Activated T-helper 1 cell treated with anti-CD3 and anti-CD28 coated beads, Interleukin-2, amount 50 U/mL, for 16 hours (primary cell): ENCODE measurements at places on chromosomes 6 and 20.

DNA sequence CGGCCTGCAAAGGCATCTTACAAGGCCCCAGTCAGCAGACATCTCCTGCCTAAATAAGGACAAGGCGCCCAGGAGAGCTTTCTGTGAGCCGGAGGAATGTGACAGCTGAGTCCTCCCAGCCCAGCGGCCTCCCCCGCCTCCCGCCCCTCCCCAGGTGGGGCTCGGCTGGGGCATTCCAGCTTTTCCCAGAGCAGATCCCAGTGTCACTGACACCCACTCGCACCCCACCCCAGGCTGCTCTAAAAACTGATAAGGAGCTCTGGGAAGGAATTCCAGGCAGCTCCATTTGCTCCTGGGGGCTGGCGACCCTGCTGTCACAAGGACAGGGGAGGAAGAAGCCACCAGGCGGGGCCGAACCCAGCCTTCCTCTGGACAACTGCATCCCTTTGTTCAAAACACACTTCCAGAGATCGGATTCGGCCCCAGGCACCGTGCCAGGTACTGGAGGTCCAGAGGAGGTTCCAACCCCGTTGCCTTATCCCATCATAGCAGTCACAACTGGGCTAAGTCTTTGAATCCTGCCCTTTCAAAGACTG is 49.7 kb downstream of the JPH2 start:
- no peak for DNase-seq

- DNase-seq: no peak
These were observed 152.1 kb upstream of the RALGAPA2 start for GRCh38 chr20:20864351-20865096.

- no peak for DNase-seq
These were observed 163.2 kb upstream of the ARID1B start for GRCh38 chr6:156613996-156614395.

DNA sequence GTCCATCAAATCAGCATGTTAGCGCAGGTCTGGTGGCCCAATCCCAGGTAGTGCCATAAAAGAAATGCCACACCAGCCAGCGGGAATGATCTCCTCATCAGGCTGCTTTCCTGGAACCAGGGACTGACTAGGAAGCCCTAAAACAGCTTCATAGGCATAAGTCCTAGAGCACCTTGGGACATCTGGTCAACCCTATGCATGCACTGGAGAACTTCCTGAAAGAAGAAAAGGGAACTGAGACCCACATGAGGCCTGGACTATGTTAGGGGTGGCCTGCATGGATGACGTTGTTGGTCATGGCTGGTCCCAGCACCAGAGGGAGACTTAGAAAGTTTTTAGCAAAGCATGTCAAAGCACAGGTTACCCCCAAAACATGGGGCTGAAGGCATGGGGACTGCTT is 7.6 kb upstream of the KCNK16 start:
- DNase-seq: no peak

GRCh38 chr6:23218751-23219150 is 649.4 kb downstream of the HDGFL1 start:
- DNase-seq: no peak

GRCh38 chr20:8670207-8670892 is 398.5 kb upstream of the PLCB4 start:
- no peak for DNase-seq

DNA sequence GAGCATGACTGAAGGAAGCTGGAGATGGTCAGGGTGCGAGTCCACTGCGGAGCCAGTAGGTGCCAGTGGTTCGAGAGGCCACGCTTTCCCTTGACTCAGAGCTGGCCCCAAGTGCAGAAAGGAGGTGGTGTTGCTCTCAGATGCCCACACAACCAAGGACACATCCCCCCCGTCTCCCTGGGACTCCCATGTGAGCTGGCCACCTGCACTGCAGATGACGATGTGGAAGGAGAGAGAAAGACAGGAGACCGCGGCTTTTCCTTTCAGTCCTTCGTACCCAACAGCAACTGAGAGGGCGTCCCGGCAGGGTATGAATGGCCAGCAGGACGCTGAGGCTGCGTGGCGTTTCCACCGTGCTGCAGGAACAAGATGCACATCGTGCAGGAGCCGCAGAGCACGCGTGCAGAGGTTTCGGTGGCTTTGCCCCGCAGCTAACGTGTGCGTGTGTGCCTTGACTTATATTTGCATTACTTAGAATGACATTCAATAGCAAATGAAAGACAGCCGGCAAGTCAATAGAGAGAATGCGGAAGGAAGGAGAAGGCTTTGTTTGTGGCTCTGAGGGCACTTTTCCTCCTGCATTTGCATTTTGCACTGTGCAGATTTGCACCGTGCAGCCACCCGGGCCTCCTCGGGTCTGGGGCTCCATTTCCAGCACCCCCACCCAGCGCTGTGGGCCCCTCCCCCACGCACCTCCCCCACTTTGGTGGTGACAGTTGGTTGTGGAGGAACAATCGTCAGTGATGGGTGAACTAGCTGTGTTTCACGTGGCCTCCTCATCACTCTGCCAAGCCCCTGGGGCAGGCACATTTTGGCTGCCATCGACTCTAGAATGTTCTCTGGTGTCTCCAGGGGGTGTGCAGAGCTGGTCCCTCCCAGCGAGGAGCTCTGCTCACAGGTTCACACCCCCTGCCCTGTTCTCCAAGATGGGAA is 26.4 kb upstream of the BHLHE23 start:
- DNase-seq: no peak

DNA sequence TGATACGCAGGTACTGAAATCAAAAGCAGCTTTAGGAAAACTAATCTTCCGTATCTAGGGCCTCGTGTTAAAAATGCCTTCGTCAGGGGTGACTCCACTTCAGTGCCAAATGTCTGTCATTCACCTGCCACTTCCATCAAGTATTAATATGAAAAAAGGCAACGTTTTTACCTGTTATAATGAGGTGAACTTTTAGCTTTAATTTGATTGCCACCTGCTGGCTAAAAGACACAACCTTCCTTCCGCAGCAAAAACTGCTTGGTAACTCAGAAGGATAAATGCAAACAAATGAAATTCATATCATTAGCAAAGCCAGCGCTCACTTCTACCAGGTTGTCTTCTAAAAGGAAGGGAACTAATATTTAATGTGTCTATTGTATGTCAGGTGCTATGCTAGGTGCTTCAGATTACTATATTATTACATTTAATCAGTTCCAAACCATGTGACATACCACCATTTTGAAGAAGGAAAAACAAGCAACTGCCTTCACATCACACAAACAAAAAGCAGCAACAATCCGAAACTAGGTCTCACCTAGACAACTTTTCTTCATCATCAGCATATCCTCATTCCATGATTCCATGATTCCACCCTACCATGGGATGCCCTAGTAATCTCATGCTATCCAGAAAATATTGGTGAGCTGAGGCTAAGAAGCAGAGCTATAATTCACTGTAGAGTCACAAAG is 20.6 kb upstream of the ARHGAP18 start:
- DNase-seq: no peak

- DNase-seq: no peak
These were observed 24.0 kb downstream of the IL20RA start for GRCh38 chr6:137020776-137021175.

GRCh38 chr6:24321538-24322162 is 36.2 kb downstream of the DCDC2 start:
- no peak for DNase-seq

GRCh38 chr6:35782424-35782823 is 1.6 kb downstream of the CLPSL1 start:
- DNase-seq: no peak

- DNase-seq: peak; percentile 59
These were observed 636 bp upstream of the EEF1A1 start for GRCh38 chr6:73521351-73521985.

- DNase-seq: no peak
These were observed 51.5 kb upstream of the TRIM26 start for GRCh38 chr6:30264743-30265142.

- no peak for DNase-seq
These were observed 36.1 kb downstream of the F13A1 start for GRCh38 chr6:6284221-6284966.

GRCh38 chr6:16527691-16528090 is 233.6 kb downstream of the ATXN1 start:
- no peak for DNase-seq

DNA sequence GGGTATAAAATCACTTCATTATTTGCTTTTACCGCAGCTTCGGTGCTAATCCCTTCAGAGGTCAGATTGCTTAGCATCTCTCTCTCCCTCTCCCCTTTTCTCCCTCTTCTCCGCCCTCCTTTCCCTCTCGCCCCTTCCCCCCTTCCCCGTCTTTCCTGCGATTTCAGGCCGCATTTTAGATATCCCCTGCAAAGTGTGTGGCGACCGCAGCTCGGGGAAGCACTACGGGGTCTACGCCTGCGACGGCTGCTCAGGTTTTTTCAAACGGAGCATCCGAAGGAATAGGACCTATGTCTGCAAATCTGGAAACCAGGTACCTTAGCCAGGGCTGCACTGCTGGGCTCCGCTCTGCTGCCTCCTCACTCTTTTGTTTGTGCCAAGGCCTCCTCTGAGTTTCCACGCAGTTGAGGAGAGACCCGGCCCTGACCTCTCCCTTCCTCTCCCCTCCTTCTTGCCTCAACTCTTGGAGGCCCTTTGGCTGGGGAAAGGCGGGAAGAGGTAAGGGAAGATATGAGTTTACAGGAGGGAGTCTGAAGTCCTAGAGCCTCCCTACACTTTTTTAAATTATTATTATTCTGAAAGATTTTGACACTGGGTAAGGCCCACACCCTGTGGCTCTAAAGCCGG is 5.6 kb downstream of the NR2E1 start:
- DNase-seq: no peak

- DNase-seq: no peak
These were observed 11.4 kb downstream of the HMGCLL1 start for GRCh38 chr6:55567558-55567957.

GRCh38 chr6:4906293-4907276 is 97.3 kb downstream of the RPP40 start:
- DNase-seq: no peak

- DNase-seq: no peak
These were observed 200.3 kb downstream of the ANKRD60 start for GRCh38 chr20:58028123-58028522.

- no peak for DNase-seq
These were observed 15.2 kb upstream of the CST9L start for GRCh38 chr20:23583526-23583925.

DNA sequence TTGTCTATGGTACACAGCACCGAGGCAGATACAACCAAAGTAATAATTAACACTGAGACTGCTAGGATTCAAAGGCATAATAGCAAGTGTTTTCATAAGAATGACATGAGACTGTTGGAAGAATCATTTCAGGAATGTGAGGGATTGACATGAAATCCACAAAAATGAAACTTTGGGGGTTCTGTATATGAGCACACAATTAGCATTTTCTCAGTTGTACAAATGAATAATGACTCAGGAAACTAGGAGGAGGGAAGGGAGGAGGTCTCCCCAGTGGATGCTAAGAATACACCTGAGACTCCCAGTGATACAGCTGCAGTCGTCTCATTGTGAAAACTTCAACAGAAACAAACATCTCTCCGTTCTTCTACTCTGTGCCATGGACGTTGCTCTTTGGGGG is 428.4 kb upstream of the PLCB4 start:
- DNase-seq: no peak

DNA sequence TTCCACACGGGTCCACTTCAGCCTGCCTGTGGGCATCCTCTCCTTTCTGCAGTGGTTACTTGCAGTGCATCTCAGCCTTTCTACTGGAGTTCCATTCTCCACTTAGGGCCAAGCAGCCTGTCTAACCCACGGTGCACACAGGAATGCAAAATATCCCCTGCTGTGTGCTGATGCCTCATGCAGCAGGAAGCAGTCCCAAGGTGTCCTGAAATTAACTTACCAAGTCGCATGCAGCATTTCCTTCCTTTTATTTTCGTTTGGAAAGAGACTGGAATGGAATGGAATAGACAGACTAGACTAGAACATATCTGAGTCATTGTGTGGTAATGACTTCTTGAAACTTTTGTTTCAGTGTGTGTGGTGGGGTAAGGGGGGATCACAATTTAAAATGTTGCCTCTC is 25.9 kb upstream of the FOXQ1 start:
- no peak for DNase-seq

GRCh38 chr20:57025261-57025660 is 241.2 kb downstream of the BMP7 start:
- no peak for DNase-seq

DNA sequence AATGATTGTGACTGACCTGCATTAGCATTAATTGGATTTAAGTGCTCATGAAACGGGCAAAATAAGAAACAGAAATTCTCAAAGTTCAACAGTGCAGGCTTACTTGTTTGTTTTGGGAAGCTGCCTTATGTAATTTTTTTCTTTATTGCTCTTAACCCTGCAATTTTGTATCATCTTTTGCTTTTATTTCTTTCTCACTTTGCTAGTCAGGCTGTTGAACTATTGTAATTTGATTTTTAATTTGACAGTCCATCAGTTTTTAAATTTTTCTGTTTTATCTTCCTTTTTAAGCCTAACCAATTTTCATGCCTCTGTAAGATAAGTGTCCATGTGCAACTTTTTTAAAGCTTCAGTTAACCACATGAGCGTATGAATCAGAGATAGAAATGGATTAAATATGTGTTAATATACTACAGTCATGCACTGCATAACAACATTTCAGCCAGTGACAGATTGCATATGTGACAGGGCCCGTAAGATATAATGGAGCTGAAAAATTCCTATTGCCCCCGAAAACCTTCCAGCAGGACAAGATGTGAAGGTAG is 44.6 kb downstream of the PEX7 start:
- no peak for DNase-seq

GRCh38 chr6:35441642-35442041 is 10.5 kb upstream of the FANCE start:
- DNase-seq: no peak

GRCh38 chr6:107957308-107957908 is 600 bp downstream of the SEC63 start:
- peak; percentile 38 for DNase-seq

DNA sequence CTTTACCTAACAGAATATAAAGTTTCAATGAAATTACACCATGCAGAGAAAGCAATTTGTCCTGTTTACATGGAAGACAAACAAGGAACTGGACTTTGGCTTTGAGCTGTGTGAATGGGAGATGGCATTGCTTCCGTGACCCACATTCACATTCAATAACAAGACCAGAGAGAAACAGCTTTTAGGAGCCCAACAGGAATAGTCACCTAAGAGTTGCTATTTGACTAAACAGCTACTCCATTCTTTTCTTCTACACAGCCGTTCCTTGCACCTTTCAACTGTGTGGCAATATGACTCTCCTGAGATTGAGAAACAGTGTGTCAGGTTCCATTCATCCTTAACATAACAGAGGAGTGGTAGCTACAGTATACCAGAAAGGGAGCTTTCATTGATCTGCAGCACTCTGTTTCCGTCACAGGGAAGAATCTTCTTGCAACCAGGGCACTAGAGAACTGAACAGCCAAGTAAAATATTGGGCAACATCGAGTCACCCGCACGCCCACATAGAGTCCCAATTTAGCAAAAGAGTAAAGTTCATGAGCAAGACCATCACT is 355.1 kb downstream of the HAO1 start:
- DNase-seq: no peak

DNA sequence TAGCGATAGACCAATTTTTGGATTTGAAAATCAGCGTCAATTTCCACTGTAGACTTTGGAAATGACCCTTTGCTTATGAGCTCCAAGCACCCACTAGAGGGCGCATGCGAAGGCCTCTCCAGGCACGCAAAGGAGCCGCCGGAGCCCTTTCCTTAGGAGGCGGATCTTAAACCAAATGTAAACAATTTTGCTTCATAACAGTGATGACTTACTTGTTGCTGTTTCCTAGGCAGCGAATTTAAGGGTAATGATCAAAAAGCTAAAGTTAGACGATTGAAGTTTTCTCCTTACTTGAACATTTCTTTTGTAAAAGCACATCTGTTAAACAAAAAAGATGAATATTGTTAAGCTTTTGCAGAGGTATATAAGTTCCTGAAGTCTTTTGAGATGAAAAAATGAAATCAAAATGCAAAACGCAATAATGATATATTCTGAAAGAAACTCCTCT is 29.2 kb upstream of the EXOC2 start:
- peak; percentile 53 for DNase-seq
